Foreskin fibroblast (primary cell): ENCODE measurements at places on chromosomes 6 and 20.

DNA sequence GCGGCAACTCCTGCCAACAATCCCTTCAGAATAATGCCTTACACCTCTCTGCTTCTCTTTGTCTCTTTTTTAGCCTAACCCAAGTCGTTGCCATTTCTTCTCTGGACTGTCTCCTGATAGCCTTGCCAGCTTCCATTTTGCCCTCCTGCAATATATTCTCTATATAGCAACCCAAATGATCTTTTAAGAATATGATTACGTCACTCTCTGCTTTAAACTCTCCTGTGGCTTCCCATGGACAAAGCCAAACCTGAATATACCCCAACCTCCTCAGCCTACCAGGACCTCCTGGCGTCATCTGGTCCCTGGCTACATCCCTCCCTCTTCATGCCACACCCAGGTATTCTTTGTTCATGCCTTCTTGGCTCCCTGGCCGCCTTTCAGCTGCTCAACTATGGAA lies 126.5 kb upstream of the KCNK16 start:
- no peak for DNase-seq

GRCh38 chr6:14644381-14644780 lies 526.8 kb downstream of the CD83 start:
- no peak for DNase-seq

- no peak for DNase-seq
Observed at GRCh38 chr6:163507965-163508364, 93.4 kb downstream of the QKI start.

GRCh38 chr6:131510094-131510493 lies 62.9 kb upstream of the ARG1 start:
- no peak for DNase-seq

DNA sequence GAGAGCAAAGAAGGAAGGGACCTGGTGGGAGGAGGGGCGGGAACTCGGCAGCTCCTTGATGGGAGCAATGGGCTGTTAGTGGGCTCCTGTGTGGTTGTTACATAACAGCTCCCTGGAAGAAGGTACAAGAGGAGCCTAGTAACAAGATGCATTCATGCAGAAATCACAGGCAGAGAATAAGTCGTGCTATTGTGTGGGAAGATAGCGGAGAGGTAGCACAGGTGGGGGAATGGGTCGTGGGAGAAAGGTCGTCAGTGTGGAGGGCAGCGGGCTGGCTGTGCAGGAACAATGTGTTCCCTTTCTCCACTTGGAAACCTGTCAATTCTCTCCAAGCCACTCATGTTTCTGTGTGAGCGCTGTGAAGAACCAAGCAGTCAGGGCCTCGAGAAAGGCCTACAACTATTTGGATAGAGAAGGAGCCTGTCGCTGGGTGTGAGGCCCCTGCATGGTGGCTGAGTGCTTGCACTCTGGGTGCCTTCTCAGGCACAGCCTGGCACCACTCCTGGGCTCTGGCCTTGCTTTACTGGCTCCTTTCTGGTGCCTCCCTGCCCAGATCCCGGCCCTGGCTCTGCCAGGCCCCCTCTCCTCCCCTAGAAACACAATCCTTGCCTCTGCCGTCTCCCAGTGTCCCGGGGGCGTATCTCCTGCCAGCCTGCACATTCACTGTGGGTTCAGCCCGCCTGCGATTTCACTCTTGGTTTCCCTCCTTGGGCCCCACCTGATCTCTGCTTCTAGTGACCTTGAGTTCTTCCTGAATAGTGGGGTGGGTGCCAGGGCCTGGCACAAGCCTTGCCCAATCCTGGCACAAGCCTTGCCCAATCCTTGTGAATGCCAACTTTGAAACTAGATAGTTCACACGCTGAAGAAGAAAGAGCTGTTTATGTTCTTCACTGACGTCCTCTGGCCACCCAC lies 7.4 kb upstream of the FGD2 start:
- no peak for DNase-seq

DNA sequence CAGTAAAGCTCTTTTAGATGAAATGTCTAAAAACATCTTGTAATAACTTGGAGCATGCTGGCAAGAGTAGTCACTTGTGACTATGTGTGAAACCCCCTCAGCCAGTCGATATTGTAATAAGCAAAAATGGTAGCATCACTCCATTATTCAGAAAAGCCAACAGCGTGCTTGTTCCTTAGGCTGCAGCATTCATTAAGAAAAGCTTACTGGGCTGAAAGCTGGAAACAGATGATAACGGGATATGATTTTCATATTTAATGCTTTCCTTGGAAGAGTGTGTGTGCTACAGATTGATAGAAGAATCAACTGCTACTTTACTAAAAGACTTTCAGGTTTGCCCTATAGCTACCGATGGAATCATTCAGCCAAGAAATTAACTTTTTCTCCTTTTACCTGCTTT lies 20.3 kb downstream of the KIZ start:
- DNase-seq: no peak

GRCh38 chr6:4271761-4272470 lies 136.5 kb upstream of the ECI2 start:
- DNase-seq: no peak

GRCh38 chr6:40308533-40309306 lies 278.4 kb downstream of the LRFN2 start:
- DNase-seq: peak; percentile 4

- DNase-seq: no peak
Observed at GRCh38 chr6:148395583-148396101, 53.0 kb downstream of the SASH1 start.
